Stimulated activated CD8-positive, alpha-beta memory T cell treated with anti-CD3 and anti-CD28 coated beads, Interleukin-4, amount 100 ng/mL, for 1 hour (primary cell): ENCODE measurements at places on chromosomes 2 and 18.

DNA sequence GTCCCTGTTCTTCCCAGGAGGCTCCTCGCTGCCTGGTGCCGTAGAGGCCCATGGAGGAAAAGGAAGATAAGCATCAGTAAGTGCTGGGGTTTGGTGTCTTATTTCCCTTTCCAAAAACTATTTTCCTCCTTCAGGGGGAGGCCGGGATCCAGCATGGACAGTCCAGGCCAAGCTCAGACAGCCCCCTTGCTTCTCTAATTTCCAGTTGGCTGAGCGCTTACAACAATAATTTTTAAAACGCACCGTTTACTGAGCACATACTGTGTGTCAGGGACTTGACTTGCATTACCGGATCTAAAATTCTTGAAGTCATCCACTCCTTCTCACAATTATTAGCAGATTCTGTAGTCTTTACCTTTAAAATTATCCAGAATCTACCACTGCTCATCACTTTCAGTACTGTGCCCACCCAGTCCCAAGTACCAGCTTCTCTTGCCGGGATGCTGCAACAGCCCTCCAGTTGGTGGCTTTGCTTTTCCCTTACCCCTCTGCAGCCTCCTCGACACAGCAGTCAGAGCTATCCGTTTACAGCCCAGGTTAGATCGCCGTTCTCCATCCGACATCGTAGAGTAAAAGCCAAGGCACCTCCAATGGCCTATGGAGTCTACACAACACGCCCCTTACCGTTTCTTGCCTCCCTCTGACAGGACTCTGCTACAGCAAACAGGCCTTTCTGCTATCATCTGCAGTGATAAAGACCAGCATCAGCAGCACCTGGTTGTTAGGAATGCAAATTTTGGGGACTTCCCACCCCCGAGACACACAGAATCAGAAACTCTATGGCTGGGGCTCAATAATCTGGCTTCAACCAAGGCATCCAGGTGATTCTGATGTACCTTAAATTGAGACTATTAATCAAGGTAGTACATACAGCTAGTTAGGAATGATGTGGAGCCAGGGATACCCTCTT lies 75.2 kb upstream of the TSPYL6 start:
- DNase-seq, result no peak

DNA sequence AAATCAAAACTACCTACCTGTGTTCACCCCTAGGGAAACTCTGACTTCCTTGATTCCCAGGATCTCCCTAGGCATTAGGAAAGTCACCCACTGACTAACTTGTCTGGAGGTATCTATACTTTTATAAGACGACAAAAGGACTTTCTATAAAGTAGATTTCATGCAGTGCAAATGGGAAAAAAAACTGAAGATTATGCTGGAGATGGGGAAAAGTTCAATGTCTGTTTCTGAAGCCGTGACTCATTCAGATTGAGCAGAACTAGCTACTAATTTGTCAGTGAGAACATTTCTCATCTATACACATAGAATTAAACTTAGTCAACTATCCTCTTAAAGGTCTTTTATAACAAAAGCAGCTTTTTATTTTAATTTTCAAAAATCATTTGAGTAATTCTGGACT lies 6.0 kb downstream of the SEPTIN10 start:
- DNase-seq, result no peak

DNA sequence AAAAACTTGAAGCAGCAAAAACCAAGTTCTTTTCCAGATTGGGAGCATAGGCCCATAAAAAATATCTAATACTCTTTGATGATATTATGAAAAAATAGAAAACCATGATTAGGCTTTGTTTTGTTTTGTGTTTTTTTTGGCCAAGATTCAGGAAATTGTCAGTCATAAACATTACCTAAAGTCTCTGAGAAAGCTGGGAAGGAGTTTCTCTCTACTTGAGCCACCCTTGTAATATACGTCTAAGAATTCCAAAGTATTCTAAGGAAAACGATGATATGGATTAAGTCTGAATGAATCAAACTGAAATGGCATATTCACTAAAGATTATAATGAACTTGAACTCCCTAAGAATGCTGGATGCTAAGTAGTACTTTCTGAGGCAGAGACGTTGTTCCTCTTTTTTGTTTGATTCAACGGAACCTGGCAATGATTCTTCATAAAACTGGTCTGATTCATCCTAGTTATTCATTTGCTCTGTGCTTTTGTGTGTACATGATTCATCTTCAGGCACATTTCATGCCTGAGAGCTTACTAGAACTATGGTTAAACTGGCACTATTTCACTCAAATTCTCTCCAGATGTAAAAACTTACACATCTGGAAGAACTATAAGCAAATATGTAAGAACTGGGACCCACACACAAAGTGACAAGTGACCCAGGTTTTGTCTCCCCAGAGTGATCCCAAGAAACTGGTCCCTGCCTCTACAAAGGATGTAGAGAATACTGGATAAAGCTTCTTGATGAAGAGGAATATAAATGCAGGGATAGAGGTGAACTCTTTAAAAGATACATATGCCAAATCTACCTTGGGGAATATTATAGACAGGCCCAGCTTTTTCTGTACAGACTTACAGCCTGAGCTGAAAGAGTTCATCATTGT lies 159.7 kb downstream of the DOCK10 start:
- no peak for DNase-seq

DNA sequence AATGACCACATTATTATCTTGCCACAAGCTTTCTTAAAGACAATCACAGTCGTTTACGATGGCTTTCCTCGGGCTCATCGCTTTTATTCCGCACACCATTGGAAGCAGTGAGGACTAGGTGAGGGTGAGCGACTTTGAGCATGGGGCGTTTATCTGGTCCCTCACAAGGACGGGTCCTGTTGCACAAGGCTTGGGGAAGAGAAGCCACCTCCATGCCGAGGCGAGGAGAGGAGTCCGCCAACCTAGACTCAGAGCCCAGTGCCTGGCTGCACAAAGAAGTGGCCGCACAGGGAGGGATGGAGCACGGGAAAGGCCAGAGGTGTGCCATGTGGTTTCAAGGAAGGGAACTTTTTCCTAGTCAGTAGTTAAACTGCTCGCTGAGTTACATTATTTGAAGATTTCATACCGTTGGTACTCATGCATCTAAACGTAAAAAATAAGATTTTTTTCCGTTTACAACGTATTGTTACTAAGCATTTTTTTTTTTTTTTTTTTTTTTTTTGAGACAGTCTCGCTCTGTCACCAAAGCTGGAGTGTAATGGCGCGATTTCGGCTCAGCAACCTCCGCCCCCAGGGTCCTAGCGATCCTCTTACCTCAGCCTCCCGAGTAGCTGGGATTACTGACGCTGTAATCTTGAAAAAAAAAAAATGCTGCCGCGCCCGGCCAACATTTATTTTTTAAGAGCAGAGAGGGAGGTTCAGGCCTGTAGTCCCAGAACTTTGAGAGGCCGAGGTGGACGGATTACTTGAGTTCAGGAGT lies 849 bp upstream of the CYP27C1 start:
- no peak for DNase-seq

- DNase-seq, result no peak
These were observed 51.9 kb downstream of the SLC14A2 start for GRCh38 chr18:45667056-45667736.

- DNase-seq, result no peak
These were observed 77.5 kb downstream of the EPHA4 start for GRCh38 chr2:221494556-221494955.

- DNase-seq, result no peak
These were observed 293.1 kb downstream of the CDCA7 start for GRCh38 chr2:173647681-173648311.

GRCh38 chr18:42178376-42179080 lies 223.5 kb downstream of the PIK3C3 start:
- DNase-seq, result no peak

DNA sequence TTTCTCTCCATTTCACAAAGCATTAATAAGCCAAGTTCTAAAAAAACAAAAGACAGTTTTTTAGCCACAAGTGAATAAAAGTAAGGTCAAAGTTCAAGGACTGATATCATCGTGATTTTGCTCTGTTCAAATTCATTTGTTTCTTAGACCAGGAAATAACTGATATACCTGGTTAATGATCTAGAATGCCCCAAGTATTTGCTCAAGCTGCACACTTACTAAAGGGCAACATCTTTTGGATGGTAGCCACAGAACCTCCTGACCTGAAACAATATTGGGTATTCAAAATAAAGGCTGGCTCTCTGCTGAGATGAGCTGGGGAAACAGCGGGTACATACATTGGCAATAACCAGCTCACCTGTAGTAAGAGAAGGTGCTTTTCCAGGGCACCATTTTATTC lies 314.7 kb upstream of the LYPD1 start:
- DNase-seq, result no peak

- no peak for DNase-seq
These were observed 97.8 kb upstream of the SMIM21 start for GRCh38 chr18:75525331-75525730.

GRCh38 chr2:85644909-85645308 lies 23.1 kb downstream of the SFTPB start:
- DNase-seq, result no peak

DNA sequence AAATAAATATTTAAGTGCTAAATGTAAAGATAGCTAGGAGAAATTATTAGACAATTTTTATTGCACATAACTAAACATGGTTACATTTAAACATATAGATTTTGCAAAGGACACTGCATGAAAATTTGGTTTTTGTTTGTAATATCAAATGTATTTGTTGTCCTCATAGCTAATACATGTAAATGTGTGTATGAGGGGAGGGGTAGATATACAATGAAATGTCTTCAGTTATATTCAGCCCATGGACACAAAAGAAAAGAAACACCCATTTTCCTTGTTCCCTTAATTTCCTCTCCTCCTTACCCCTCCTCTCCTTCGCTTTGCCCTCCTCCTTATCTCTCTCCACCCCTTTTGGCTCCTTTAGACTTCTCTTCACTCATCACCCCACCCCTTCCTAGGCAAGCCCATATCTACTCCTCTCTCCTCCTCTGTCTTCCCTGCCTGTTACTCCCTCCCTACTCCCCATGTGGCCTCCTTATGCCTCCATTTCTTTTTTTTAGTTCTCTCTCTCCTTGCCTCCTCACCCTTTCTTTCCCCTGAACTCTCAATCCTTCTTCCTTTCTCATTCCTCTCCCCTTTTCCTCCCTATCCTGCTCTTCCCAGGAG lies 1.4 kb downstream of the COL3A1 start:
- no peak for DNase-seq

- DNase-seq, result no peak
These were observed 86.2 kb upstream of the THOC1 start for GRCh38 chr18:354003-354402.

DNA sequence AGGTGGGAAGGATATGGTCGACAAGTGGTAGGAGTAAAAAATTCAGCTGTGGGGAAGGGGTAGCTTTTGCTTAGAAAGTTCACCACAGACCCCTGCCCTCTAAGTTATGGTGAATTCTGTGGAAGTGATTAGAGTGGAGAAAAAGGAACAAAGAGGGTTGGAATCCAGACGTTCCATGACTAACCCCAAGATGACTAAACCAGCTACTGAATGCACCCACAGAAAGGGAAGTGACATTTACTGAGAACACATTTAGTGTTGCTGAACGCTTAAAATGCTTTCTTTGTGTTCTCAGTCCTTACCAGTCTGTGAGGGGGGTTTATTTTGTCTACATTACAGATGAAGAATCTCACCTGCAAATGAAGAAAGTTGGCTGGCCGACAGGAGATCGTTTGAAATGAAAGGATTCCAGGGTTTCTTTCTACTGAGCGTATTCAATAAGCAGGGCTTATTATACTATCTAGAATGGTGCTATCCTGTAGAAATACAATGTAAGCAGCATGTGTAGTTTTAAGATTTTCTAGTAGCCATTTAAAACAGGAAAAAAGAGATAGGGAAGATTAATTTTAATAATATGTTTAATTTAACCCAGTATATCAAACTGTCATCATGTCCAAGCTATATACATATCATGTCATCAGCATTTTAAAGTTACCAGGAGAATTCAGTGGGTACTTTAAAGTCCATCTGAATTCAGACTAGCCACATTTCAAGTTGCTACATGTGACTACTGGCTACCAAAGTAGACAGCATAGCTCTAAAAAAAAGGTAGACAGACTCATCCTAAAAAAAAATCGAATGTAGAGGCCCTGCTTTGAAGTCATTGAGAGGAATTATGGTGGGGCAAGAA lies 60.1 kb downstream of the LIMS1 start:
- no peak for DNase-seq

GRCh38 chr18:57856557-57857280 lies 53.6 kb upstream of the ATP8B1 start:
- no peak for DNase-seq

DNA sequence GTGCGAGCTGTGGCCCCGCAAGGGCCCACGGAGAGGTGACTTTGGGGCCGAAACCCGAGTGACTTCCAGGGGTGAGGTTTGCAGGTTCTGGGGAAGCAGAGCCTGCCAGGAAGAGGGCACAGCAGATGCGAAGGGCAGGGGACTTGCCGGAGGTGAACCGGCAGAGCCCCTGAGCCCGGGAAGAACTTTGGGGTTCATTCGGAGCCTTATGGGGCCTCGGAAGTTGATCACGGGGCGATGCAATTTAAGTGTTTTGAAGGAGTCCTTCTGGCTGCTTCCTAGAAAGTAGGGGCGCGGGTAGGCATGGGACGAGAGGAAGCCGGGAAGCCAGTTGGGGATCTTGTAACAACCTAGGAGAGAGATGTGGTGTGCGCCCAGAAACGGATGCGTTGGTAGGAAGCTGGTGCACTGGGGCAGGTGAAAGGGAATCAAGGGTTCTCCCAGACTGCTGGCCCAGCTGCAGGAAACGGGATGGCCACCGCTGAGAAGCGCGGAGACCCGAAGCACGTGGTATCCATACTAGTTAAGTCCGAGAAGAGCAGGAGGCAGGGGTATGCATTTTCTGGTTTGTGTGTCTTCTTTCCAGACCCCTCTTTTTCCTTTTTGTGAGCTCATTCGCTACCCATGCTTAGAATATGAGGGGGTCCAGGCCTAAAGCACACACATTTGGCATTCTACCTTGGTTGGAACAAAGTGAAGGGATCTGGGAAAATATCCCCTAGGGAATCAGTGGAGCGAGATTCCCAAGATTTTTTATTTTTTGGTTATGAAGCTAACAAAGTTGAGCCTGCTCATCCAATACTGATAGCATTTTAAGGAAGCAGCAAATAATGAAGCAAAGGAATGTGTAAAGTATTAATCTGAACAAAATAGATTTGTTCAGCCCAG lies 758 bp downstream of the SCLY start:
- no peak for DNase-seq

DNA sequence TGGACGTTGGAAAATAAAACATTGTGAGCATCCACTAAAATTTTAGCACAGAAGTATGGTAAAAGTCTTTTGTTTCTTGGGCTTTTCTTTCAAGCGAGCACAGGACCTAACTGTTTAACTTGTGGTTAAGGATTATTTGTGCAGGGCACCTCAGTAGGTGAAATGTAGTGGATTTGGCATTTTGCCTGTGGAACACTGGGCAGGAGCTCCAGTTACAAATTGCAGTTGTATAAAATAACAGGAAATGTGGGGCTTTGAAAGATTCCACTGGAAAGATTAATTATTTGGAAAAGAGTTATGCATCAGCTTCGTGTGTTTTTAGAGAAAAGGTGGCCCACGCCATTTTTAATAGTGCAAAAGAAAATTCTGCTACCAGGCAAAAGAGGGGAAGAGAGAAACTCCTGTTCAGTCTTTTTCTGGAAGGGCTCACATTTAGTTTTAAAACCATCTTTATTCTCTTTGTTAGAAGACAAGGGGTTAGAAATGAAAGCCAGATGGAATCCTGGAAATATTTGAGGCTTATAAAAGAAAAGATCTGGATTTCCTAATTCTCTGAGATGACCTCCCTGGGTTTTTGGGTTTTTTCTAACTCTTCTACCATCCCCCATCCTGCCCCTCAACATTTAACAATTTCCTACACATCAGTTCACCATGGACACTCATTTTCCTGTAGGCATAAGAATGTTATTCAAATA lies 144.3 kb upstream of the SERTAD2 start:
- DNase-seq, result no peak

- no peak for DNase-seq
These were observed 978.3 kb downstream of the BCL11A start for GRCh38 chr2:59575191-59575590.
